ENCODE measurements at places on chromosomes 1 and 21.

GRCh38 chr1:43293896-43294760 is 6.7 kb upstream of the TIE1 start:
- DNase-seq, result no peak

DNA sequence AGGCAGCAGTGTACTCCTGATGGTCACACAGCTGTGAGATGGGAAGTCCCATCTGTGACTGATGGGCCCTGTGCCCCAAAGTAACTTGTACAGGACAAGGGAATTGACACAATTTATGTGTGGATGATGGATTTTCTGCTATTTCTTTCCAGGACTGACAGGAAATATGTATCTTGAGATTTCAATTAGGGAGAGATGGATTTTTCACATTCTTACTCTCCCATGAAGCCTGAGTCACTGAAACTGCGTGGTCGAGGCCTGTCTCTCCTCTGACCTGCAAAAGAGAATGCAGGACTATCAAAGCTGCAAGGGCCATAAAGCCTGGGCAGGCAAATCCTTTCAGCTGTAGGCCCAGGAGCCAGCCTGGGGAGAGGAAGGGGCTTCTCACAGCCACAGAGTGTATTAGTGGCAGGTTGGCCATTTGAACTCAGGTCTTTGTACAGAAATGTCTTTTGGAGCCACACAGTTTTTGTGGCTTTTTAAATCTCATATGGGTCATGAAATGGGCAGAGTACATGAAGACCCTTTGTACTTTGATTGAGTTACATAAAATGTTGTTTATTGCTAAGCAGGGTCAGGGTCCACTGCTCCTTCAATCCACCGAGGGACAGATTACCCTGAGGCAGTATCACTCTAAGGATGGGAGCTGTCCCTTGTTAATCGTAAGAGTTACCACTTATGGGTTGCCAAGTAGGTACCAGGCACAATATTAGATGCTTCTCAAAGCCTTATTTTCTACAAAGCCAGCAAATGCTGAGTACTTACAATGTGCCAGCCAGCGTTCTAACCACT is 14.8 kb downstream of the ALX3 start:
- no peak for DNase-seq

DNA sequence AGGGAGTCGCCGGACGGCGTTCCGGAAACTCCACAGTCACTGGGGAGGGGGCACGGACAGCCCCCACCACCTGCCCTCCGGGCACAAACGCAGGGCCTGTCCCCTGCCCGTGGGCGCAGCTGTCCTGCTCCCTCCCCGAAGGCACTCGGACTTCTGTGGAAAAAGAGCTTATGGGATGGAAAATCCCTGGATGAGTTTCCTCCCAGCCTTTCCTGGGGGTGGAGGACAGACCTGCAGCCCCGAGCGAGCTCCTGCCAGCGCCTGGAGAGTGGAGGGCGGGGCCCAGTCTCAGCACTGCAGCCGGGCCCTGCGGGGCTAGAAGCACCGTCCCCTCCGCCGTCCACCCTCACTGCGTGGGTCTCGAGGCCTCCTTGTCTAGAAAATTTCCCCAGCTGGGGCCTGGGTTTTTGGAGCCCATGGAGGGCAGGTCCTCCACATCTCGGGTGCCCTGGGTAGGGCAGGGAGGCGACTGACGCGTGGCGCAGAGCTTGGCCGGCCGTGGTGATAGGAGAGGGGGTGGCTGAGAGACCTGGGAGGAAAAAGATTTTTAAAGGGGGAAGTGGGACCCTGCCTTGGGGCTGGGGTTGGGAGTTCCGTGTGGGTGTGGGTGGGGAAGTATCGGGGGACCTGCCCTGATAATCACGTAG is 6.4 kb upstream of the COL6A1 start:
- DNase-seq, result no peak

- no peak for DNase-seq
Measured at GRCh38 chr1:67960766-67961165, 89.7 kb downstream of the DIRAS3 start.

GRCh38 chr21:42584296-42584641 is 69.2 kb upstream of the PDE9A start:
- DNase-seq, result no peak

- DNase-seq, result no peak
Measured at GRCh38 chr1:20224546-20224945, 38.2 kb upstream of the PLA2G2C start.

DNA sequence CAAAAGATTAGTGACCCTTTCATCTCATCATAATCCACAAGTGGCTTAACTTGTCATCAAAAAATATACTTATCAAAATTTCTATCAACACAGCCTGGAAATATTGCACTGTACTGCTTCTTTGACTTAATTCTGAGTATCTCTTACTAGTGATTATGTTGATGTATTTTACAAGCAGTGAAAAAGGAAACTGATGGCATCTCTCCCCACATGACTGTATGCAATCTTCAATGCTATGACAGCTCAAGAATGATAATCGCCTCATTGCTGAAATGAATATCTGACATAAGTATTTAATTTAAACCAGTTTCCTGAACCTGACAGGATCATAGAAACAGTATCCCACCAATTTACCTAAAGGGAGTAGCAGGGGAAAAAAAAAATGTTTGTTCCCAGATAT is 79.5 kb downstream of the DPYD start:
- DNase-seq, result no peak

- DNase-seq, result no peak
Measured at GRCh38 chr1:187961895-187962294, 1133.1 kb downstream of the PLA2G4A start.

- DNase-seq, result no peak
Measured at GRCh38 chr1:78892260-78892840, 114.2 kb downstream of the ADGRL4 start.

- no peak for DNase-seq
Measured at GRCh38 chr1:204453141-204453772, 41.3 kb downstream of the PIK3C2B start.

DNA sequence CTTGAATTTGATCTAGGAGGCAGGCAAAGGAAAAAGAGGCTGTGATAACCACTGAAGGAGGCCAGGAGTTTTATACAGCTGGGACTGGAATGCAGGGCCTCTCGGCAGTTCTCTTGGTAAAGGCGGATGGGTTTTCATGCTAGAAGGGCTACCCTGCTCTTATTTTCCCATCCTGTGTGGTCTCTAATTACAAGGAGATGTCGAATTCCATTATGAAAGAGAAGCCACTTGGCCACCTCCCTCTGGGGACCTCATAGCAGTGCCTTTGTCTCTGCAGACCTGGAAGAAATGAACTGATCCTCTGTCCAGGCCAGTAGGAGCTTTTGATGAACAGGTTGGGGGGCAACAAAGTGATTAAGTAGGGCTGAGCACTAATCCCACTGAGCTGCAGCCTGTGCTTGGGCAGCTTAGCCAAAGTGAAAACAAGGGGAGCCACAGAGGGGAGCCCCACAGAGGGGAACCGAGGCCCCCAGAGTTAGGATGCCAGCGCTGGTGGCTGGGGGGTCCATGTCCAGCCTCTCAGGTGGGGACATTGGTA is 42.2 kb upstream of the BCAR3 start:
- no peak for DNase-seq

DNA sequence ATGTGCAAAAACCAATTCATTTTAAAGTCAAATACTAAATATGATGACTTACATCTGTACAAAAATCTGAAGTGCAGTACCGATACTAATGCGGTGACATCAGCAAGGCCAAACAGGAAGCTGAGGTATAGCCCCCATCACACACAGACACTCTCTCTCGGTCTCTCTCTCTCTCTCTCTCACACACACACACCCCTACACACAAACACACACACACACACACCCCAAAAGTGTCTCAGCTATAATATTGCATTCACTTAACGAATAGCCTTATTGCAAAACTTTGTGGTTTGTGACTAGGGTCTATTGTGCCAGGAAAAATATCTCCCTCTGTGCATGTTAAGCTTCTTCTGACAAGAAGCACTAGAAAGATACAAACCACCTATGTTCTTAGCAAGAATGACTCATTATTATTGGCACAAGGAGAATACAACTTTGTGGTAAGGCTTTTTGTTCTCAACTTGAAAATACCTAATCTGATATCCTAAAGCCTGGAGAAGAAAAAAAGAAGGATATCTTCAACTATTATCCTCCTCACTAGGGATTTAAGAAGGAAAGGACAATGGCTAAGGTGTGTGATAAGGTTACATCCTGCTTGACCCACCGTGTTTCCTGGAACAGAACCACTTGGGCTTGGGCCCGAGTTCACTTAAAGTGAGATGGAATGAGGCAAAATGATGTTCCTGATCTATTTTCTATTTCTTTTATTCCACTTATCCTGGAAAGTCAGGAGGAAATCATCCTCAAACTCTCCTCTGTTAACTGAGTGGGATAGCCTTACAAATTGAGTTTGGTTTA is 107.1 kb downstream of the NIBAN1 start:
- DNase-seq, result peak; percentile 99

DNA sequence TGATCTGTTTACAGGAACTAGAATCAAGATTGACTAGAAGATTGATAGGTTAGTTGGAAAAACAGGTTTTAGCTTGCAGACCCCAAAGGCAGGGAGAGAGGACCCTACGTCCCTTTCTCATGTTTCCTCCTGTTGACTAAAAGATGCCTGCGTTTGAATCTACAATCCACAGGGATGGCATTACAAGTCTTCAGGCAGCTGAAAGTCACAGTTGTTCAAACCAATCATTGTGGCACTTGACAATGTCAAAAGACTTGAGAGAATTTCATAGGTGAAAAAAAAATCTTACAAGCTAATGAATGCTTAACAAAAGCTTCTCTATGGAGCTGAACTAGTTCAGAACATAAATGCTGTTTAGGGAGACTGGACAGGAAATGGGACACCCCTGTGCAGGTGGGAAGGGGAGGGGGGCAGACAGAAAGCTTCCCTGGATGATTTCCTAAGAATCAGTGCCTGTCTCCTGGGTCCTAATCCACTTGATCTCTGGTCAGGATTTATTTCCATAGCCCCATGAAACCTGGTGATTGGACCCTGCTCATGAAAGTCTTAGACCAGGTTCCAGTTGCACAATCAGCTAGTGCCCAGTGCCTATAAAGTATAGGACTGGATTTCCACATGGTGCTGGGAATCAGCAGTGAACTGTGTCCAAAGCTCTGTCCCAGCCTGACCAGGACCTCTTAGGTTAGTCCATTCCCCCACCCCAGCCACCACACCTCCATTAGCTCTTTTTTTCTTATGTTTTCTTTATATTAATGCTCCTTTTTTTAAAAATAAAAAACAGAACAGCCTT is 91.6 kb upstream of the BCAR3 start:
- no peak for DNase-seq

DNA sequence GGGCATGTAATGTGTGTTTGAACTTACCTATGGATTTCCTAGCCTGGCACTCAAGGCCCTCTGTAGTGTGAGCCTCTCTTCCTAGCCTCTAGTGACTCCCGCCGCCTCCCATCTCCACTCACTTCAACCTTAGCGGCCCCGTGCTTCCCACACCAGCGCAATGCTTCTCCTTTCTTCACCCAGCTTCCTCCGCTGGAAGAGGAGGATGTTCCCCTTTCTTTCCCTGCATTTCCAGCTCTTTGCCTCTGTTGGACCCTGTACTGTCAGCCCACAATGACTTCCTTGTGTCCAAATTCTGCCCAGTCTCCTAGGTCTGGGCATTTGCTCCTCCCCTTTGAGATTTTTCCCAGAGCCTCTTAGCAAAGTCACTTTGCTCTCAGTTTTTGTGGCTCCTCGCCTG is 138.1 kb upstream of the IRF2BP2 start:
- DNase-seq, result no peak

DNA sequence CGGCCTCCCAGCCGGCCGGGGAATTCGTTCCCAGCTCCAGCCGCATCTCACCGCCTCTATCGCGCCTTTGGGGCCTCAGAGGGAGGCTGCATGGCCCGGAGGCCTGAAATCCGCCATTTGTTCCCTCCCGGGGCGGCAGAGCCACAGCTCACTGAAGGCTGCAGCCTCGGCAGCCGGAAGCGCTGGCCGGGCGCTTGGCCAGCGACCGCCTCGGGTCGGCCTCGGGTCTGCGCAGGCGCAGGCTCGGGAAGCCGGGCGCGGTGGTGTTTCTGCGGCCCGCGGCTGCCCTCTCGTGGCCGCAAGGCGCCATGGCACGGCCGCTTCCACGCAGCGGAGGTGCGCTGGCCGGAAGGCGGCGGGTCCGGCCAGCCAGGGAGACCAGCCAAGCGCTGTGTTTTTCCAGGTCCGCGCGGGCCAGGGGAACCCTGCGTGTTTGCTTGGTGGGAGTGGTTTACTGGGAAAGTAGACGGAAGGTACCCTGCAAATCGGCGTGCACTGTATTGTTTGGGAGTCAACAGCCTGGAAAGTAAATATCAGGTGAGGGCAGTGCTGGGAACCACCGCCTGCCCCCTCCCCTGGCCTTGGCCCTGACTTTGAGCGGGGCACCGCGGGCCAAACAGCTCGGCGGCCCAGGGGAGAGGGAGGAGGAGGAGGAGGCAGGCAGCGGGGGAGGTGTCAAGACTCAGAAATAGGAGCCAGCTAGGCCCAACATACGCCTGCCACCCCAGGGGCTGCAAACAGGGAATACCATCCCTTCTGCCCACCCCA is 52.7 kb upstream of the CD34 start:
- peak; percentile 65 for DNase-seq

DNA sequence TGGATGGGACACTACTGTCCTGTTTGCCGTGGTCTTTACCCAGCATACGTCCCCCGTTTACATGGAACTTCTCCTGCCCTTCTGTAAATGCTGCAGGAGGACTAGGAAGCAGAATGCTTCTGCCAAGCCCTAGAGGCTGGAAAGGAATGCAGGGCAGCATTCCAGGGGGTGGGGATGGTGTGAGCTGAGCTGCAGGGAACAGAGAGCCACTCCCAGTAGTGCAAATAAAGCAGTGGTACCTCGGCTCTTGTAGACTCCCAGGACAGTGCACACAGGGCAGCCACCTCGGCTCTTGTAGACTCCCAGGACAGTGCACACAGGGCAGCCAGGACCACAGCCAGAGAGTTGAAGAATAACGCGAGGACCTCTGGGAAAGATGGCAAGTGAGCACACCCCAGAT is 35.4 kb downstream of the PTPRU start:
- no peak for DNase-seq

- DNase-seq, result no peak
Measured at GRCh38 chr21:34808569-34809204, 139.9 kb downstream of the CLIC6 start.

DNA sequence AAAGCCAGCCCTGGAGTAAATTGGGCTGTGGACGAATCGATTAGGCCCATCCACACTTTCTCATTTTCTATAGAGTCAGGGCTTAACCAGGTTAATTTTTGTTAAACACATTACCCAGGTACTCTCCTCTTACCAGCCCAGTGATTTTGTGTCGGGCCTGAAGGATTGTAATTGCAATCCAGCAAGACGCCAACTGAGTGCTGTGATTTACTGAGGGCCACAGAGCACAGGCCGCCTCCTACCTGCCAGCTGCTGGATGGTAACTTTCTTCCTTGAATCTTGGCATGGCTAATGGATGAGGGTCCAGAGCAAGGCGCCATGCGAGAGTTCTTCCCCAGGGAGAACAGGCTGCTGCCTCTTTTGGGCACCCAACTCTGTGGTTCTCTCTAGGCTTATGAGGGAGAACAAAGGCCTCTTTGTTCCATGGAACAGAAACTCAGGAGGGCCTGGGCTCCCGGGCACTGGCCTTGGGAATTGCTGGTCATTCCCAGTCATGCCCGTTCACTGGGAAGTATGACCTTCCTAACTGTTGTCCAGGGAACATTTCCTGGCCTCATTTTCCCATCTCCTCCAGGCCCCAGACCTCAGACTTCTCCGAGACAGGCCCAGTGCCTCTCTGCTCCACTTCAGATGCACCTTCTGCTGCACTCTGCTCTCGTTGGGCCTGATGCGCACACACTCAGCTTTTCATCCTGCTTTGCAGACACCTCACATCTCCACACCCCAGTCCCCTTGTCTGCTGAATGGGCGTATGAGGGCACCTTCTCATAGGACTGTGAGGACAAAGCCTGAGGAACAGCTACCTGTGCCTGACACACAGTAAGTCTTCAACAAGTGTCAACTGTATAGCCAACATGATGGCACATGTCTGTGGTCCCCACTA is 57.3 kb downstream of the SYF2 start:
- no peak for DNase-seq

GRCh38 chr1:234123867-234124266 is 219.4 kb downstream of the SLC35F3 start:
- no peak for DNase-seq
